ENCODE measurements at places on chromosomes 1 and 21.
A peak's percentile ranks its signal among the peaks of the same experiment; 100 is the strongest.

DNA sequence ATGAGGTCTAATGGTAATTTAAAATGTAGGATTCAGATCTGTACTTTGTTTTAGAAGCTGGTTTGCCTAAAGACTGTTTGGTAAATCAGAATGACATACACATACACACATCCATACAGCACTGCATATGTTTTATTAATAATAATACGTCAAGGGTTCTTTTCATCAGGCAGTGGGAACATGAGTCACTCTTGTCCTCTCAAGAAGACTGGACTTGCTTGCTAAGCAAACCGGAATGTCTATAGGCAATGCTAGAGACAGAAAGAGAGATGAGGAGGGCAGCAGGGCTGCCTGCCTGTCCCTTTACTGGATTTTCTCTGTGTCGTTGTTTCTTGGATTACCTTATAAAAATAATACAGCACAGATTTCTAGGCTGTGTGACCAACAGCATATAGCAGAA lies 119.1 kb upstream of the GALNT2 start:
- DNase-seq: no peak

DNA sequence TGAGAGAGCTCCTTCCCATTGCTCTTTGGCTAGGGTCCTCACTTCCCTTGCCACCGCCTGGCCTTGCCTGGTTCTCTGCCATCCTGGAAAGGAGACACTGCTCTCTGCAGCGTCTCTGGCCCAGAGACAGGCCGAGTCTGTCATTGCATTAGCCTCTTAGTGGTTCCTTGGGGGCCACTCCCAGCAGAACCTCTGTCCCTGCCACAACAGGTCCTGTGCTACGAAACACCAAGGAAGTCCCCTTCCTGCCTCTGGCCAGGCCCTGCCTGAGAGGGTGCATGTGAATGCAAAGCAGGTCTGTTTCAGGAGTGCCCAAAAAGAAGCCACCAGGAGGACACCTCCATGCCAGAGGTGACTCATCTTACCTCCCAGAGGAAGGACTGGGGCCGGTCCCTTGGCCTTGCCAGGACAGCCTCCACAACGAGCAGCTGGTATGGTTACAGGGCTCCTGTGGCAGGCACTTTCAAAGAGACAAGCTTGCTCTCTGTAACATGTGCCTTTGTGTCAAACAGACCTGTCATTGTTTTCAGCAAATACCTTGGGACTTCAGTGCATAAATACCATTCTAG lies 59.6 kb downstream of the VPS26C start:
- DNase-seq: peak; percentile 67

DNA sequence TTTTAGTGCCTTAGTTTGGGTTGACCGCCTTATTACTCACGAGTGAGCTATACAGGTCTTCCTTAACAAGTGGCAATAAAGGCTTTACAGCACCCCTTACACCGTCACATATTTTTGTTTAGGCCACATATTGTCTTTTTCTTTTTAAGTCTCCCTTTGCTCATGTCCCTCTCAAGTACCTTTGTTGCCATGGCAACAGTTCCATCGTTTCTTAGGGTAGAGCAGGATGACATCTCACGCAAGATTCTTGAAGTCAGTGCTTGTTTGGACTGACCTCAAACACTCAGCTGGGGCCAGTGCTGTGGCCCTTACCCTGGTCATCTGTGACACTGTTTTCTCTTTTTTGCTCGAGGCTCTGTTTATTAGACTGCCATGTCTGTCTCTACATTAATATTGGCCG lies 69.8 kb downstream of the PBX1 start:
- DNase-seq: no peak

- DNase-seq: no peak
Measured at GRCh38 chr1:38474738-38475623, 384.6 kb downstream of the RRAGC start.

DNA sequence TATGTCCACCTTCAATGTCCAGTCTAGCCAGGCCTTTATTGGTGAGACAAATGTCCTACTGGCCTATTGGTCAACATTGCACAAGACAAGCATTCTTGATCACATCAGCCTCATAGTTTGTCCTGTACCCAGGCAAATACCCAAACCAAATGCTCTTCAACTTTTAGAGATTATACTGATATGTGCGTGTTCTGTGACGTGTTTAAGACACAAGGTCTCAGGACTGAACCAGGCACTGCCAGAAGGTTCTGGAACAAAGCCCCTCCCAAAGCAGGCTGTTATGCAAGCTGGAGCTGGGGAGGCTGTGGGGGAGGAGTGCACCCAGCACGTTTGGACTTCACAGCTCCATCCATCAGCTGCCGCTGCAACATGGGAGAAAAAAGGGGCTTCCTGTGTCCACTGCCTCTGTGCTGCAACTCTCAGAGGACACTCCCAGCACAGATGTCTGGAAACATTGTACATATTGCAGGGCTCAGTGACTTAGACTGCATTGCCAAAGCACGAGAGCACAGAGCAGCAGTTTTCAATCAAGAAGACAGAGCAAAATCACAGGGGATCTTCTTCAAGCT lies 45.9 kb downstream of the NID1 start:
- DNase-seq: no peak

DNA sequence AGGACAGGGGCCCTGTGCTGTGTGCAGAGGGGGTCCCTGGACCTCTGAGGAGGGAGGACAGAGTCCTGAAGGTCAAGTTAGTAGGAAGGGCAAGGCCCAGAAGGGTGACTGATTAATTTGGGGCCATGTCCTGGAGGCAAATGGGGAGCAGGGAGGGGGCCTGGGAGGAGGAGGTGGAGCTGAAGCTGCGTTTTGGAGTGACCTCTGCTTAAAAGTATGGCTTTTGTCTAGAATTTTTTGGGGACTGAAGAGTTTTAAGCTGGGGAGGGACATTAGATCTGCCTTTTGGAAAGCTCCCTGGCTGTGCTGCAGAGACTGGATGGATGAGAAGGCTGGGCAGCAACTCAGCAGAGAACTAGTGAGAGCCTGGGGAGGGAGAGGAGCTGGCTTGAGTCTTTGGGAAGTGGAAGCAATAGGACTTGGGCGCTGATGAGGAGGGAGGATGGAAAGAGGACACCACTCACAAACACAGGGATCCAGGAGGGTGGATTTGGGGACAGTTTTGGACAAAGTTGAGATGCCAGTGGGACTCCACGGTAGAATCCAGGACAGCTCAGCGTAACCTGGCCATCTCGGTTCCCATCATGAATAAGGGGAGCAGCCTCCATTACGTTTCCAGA lies 52.9 kb downstream of the ACBD3 start:
- no peak for DNase-seq

GRCh38 chr1:34272152-34272551 lies 95.4 kb downstream of the C1orf94 start:
- DNase-seq: no peak

GRCh38 chr1:110305900-110306420 lies 33.2 kb upstream of the RBM15 start:
- no peak for DNase-seq

DNA sequence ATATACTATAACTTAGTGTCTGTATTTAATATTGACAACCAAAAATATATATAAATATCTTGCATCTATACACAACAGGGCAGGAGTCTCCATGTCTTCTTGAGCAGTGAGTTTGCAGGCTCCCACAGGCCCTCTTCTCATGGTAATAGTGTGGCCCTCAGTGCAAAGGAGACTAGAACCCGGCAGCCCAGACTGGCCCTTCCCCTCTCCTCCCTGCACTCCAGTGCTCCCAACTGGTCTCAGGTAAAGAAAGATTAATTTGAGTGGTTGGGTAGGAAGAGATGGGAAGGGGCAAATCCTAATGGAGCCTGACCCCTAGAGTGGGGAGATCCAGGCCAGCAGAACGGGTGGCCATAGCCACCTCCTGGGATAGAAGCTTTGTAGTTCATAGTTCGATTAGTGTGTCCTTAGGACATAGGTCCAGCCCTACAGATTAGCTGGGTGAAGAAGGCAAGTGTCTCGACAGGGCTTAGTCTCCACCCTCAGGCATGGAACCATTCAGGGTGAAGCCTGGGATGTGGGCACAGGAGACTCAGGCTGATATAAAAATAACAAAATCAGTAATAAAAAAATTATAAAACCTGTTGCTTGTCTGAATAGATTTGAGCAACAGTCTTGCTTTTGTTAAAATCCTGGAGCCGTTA lies 32.3 kb downstream of the SLC2A1 start:
- DNase-seq: no peak

DNA sequence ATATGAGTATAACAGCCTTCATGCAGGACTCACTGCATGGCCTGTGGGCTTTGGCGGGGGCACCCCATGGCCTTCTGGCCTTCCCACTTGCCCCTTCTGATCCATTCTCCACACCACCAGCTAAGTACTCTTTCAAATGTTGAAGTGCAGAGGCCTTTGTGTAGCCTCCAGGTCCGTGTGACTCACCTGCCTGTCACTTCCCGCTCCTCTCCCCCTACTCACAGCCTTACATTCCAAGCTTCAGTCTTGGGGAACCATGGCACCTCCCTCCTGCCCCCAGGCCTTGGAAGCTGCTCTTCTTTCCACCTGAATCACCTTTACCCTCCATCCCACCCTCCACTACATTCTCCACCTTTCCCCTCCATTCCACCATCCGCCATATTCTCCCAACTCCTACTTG lies 69.6 kb downstream of the PGM1 start:
- DNase-seq: no peak

DNA sequence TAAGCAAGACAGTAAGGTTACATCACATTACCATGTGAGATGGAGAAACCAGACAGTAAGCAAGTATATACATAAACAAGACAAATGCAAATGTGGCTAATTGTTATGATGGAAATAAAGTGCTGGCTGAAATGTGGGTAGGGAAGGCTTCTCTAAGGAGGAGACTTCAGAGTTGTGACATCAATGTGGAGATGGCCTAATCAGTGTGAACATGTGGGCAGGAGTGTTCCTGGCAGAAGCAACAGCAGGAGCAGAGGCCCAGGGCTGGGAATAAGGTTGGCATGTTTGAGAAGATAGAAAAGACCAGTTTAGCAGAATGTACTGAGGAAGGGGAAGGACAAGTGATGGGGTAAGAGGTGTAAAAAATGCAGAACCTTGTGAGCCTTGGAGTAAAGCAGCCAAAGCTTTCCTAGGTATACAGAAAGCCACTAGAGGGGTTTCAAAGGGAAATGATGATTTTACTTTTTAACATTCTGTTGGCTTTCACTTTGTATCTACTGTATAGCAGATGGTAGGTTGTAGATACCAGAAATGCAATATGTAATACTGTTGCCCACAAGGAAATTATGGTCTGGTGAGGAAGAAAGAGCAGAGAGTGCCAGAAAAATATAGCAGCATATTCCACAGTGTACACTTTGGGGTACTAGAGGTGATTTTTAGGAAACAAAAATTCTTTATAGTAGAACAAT lies 197.4 kb downstream of the FGGY start:
- no peak for DNase-seq

- DNase-seq: peak; percentile 66
Measured at GRCh38 chr1:166129006-166129405, 37.8 kb downstream of the FAM78B start.

DNA sequence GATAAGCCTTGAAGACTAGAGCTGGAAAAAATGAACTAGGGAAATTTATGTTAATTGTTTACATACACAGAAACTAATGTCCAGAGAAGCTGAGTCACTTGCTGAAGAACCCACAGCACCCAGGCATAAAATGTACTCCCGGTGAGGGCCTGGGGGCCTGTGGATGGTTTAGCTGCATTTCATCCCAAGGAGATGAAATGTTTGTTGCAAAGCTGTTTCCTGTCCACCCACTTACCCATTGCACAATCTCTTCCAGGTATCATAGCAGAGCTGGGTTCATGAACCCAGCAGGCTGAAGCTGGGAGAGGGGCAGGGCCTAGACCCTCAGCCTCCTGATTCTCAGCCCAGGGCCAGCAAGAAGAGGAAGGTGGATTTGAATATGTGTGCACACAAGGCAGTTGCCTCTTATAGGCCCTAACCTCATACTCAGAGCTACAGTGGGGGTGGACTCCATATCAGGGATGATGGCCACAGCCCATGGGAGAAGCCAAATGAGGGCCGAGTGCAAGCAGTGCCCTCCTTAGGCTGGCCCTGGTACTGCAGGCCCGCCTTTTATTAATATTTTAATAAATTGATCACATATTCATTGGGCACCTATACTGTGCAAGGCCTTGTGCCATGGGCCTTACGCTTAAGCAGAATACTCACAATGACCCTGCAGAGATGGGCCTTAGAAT lies 110.8 kb downstream of the LACTBL1 start:
- no peak for DNase-seq

GRCh38 chr1:167121375-167122120 lies 27.7 kb downstream of the STYXL2 start:
- DNase-seq: peak; percentile 83

- DNase-seq: no peak
Measured at GRCh38 chr1:25795946-25796810, 3.8 kb upstream of the SELENON start.

- DNase-seq: no peak
Measured at GRCh38 chr1:223684488-223684792, 18.9 kb upstream of the CAPN8 start.

DNA sequence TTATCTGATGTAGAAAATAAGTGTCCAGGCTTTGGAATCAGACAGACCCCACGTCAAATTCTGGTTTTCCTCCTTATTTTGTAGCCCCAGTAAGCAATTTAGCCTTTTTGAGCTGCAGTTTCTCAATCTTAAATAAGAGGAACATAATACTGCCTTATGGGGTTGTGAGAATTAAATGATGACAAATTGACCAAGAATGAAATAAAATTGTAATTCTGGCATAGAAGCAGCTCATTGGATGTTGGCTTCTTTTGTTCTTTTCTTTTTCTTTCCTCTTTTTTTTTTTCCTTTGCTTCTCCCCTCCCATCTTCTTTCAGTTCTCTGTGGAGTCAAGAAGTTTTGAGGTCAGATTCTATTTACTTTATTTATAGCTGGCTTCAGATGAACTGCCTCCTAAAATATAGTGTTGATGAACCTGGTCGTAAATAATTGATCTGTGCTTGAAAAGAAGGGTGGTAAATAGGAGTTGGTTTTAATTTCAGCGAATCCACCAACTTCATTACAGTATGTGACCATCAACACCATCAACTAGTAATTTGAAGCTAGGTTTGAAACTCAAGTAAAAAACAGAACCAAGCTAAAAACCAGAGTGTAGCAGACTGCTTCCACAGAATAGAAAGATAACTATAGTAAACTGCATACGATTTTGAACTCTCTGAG lies 81.1 kb downstream of the CACHD1 start:
- no peak for DNase-seq

DNA sequence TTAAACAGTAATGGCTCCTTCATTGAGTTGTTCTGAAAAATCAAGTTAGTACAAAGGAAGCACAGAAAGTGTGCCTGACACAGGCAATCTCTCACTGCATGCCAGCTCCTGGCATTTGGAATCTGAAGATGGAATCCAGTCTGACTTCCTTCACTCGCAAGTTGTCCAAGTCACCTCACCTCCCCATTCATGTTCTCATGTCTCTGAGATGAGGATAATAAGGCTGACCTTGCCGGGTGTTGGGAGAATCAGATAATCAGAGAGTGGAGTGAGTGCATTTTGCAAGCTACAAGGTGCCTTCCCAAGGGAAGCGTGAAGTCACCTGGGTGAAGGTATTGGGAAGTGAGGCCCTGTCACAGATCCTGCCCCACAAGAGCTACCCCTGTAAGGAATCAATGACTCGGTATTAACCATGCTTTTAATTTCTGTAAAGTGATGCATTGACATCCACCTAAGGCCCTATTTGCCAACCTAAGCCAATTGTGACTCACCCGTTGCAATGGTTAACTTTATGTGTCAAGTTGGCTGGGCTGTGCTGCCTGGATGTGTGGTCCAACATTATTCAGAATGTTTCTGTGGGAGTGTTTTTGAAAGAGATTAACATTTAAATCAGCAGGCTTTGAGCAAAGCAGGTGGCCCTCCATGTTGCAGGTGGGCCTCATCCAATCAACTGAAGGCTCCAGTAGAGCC lies 62.5 kb upstream of the TARBP1 start:
- DNase-seq: no peak

- DNase-seq: no peak
Measured at GRCh38 chr1:159895836-159896545, 4.0 kb downstream of the CFAP45 start.
